ENCODE measurements at places on chromosomes 11 and 22.

DNA sequence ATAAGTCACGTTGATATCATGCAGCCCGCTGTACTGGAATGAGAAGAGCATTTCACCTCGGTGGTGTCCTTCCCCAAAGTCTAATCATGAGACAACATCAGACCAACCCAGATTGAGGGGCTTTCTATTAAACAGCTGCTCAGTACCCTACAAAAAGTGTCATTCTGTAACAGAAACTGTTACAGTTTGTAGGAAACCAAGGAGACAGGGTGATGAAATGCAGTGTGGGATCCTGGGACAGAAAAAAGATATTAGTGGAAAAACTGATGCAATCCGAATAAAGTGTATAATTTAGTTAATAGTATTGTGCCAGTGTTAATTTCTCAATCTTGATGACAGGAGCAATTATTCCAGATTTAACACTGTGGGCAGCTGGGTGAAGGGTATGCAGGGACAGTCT, 128.0 kb downstream of the MICAL2 start:
- DNase-seq = no peak

- peak; percentile 71 for DNase-seq
These were observed 685.0 kb downstream of the ETS1 start for GRCh38 chr11:127902382-127902781.

DNA sequence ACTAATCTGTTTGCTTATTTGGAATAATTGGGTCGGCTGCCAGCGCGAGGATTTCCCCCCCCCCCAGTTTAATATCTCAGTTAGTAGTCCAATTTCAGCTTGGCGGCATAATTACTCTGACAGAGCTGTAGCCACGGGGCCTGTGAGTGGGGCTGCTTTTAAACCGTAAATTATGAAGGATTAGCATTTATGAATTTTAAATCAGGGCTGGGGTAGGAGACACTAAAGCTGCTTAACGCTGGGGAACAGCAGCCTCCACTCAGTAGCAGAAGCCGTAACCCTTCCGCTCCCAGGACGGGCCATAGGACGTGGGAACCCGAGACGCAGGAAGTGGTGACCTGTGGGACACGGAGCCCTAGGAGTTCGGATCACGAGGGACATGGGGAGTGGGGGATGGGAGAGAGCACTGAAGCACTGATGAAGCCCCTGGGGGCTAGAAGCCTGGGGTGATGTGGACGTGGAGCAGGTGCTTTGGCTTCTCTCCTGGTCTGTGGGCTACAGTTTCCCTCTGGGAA, 66.2 kb upstream of the LMO1 start:
- peak; percentile 89 for DNase-seq

DNA sequence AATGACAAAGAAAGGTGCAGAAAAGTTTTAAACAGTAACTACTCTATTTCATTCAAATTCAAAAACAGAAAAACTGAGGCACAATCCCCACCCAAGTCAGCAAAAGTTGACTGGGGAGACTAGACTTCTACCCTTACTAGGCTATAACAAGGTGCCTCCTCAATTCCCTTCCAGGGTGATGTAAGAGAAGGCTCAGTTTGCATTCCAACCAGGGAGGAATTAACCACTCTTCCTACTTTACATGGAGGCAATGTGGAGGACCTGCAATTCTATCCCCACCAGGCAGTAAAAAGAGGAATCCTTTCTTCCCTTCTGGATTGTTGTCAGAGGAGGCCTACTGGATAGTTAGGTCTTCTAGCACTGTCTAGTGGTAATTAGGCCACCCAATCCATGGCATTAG, 26.1 kb downstream of the TYR start:
- no peak for DNase-seq

DNA sequence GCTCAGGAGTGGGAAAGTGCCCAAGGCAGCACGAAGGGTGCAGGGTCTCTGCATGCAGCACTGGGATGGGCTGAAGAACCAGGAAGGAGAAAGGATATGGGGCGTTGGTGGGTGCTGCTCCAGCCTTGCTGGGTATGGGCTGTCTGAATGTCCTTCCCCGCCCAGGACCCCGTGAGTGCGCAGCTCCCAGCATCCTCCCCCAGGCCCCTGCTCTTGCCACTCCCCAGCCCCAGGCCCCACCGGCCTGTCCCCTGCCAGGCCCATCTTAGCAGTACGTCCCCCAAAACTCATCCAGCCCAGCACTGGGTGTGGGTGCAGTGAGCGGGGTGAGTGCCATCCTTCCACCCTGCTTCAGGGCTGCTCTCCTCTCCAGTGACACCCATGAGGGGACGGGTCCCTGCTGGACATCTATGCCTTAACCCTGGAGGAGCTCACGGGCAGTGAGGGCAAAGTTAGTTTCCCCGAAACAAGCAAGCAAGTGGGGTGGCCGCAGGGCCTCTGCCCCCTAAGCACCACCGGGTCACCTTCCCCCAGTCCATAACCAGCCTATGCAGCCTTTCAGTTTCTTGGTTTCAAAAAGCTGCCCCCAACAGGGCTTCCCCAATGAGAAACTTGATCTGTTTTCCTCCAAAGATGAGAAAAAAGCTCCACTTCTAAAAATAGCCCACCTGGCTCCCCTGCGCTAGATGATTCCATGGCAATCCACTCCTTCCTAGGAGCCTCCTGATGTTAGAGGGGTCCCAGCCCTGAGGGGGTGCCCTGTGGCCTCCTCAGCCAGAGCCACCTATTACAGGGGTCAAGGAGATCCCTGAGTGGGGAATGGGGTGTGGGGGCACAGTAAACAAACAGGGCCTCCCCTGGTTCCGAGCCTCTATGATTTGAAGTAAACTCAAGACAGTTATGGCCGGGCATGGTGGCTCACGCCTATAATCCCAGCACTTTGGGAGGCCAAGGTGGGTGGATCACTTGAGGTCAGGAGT, 103.8 kb downstream of the MORC2 start:
- DNase-seq = no peak

Measured in NCI-H82 (cell line).